Gastroesophageal sphincter (tissue), 4 donors: ENCODE measurements at places on chromosomes 7 and 10.

GRCh38 chr10:99770408-99771045 is 11.9 kb upstream of the ABCC2 start:
- no peak for ATAC-seq

DNA sequence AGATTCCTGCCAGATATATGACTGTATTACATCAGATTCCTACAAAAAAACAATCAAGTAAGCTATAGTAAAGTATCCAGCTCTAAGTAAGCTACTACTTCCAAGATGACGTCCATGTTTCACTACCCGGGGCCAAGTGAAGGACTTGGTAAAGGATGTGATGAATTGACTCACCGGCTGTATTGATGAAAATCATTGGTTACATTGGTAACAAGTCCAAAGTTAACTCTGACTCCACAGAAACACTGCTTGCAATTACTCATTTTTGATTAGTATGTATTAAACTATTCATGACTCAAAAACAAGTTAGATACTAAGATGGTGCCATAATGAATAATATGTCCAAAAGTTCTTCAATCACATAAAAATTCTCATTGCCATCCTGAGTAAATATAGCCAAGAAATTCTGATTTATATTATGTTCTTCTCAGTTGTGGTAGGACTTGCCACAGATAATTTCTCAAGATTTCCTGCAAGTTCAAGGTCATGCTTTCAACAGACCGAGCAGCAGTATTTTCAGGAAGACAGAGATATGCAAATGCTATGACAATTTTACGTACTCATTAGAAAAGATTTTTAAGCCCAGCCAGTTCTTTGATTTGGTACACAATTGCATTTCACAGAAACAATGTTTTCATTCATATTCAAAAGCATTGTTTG is 12.6 kb upstream of the DNAJC1 start:
- no peak for ATAC-seq

DNA sequence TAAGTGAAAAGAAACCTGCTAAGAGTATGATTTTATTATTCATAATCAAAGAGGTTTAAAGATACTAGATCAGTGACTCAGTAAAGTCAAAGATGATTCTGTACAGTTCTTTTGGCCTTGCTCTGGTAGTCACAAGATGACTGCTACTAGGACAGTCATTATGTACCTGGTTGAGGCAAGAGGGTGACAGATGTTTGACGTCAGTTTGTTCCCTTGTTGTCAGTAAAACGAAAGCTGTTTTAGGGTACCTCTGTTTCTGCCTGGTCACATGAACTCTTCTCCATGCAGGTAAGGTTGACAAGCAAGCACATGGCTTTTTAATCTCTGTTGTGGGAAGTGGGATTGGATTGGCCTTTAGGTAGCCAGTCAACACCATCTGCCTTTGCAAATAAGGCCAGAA is 308.0 kb downstream of the EXOC4 start:
- ATAC-seq, result no peak

DNA sequence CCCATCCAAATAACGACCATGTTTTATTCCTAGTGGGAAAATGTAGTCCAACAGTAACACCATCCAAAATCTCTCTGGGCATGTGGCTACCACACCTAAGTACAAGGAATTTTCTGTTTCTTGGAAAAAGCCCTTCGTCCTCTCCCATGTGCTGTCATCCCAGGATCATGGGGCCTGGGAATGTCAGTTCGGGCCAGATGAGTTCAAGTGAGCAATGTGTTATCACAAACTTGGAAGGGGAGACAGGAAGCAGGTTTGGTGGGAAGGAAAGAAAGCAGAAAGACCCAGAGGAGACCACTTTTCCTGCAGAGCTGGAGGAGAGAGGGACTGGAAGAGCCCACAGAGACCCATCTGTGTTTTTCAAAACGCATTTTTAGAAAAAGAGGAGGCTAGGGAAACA is 110.8 kb downstream of the PLXNA4 start:
- no peak for ATAC-seq

GRCh38 chr7:35695987-35696386 is 1.1 kb upstream of the HERPUD2 start:
- ATAC-seq, result no peak
